ELF-1 (cell line): ENCODE measurements at places on chromosomes 13 and 19.

- no peak for DNase-seq
These were observed 45.5 kb upstream of the DACH1 start for GRCh38 chr13:71912524-71912923.

GRCh38 chr13:28161370-28161769 is 23.0 kb downstream of the PAN3 start:
- peak; percentile 35 for DNase-seq

- no peak for DNase-seq
These were observed 5.9 kb downstream of the CPT1C start for GRCh38 chr19:49696865-49697264.

DNA sequence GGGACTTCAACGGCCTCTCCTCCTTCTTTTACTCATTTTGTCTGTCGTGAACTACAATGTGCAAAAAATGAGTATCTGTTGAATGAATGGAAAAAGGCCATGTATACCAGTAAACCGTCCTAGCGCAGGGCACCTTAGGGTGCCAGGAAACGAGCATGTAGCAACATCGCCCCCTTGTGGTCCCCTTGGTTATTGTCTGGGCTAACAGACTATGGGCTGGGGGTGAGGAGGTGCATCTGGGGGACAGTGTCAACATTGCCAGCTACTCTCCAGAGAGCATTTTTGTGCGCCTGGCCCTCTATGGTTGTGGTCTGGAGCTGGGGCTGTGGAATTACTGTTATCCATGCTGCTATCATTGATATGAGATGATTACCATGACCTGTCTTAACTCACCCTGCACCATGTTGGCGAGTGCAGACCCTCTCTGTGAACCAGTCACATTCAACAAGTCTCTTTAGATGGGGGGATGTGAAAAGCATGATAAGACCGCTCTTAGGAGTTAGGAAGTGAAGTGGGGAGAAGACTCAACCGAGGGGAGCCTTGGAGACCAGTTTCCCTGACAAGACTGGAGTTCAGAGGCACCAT is 22.8 kb upstream of the SIGLEC11 start:
- DNase-seq = peak; percentile 54

- peak; percentile 69 for DNase-seq
These were observed 8.4 kb downstream of the EGLN2 start for GRCh38 chr19:40807147-40808020.

GRCh38 chr19:39160523-39160861 is 34.9 kb downstream of the PAK4 start:
- DNase-seq = no peak

DNA sequence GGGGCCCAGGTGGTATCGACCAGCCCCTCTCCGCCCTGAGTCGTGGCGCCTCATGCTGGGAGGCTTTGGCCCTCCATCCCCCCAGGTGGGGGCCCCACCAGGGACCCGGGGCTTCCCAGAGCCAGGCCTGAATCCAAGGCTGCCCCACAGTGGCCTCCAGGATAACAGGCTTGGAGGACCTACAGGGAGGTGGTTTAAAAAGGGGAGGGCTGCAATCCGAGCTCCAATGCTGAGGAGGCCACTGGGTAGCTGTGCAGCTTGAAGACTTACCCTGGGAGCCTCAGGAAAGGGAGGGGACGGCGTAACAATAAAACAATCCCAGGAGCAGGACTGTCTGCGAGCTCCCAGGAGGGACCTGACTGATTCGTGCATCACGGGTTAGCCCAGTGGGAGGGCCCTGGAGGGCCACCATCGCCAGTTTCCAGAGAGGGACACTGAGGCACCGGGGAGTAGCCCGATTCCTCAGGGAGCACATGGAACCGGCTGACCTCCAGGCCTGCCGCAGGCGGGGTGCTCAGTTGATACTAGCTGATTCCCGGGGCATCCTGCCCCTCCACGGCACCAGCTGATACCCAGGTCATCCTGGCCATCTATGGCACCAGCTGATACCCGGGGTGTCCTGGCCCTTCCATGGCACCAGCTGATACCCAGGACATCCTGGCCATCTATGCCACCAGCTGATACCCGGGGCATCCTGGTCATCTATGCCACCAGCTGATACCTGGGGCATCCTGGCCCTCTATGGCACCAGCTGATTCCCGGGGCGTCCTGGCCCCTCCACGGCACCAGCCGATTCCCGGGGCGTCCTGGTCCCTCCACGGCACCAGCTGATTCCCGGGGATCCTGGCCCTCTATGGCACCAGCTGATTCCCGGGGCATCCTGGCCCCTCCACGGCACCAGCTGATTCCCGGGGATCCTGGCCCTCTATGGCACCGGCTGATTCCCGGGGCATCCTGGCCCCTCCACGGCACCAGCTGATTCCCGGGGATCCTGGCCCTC is 3.7 kb upstream of the C2CD4C start:
- DNase-seq = peak; percentile 73

DNA sequence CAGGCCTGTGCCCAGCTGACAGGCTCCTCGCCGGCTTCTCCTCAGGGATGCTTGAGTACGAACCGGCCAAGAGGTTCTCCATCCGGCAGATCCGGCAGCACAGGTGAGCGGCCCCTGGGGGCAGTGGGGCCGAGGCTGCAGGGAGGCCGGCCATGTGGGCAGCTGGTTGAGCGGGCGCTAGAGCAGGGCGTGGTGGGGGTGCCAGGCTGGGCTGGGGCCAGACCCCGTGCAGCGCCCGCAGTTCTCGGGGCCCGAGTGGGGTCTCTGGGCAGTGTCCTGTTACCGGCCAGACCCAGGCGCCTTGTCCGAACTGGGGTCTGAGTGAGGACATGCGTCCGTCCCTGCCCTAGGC is 15.9 kb downstream of the CBARP start:
- DNase-seq = no peak

DNA sequence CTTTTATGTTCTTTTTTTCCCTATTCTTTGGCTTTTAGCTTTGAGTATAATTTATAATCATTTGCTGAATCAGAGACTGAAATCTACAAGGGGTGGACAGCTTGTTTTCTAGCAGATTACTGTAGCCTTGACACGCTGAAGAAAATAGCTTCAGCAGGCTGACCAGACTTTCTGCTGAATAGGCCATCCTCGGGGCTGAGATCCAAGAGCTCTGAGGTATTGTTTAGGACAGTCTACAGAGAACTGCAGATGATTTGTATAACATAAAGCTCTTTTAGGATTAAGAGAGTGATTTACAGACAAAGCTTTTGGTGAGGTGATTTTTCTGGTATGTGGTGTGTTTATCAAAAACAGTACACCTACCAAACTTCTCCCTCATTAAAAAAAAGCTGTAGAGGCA is 16.8 kb downstream of the POLR1D start:
- DNase-seq = no peak

DNA sequence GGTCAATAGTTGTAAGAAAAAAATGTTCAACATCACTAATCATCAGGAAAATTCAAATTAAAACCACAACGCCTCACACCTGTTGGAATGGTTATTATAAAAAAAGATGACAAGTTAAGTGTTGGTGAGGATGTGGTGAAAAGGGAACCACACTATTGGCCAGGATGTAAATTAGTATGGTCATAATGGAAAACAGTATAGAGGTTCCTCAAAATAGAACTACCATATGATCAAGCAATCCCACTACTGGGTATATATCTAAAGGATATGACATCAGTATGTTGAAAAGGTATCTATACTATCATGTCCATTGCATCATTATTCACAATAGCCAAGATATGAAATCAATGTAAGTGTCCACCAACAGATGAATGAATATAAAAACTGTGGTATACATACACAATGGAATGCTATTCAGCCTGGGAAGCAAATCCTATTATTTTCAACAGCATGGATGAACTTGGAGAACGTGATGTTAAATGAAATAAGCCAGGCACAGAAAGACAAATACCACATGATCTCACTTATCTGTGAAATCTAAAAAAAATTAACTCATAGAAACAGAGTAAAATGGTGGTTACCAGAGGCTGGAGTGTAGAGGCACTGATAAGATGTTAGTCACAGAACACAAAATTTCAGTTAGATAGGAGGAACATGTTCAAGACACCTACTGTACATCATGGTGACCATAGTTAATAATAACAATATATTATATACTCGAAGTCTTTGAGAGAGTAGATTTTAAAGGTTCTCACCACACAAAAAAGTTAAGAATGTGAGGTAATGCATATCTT is 56.6 kb downstream of the TBC1D4 start:
- no peak for DNase-seq

GRCh38 chr19:11693505-11694499 is 44.9 kb downstream of the ZNF823 start:
- peak; percentile 65 for DNase-seq

DNA sequence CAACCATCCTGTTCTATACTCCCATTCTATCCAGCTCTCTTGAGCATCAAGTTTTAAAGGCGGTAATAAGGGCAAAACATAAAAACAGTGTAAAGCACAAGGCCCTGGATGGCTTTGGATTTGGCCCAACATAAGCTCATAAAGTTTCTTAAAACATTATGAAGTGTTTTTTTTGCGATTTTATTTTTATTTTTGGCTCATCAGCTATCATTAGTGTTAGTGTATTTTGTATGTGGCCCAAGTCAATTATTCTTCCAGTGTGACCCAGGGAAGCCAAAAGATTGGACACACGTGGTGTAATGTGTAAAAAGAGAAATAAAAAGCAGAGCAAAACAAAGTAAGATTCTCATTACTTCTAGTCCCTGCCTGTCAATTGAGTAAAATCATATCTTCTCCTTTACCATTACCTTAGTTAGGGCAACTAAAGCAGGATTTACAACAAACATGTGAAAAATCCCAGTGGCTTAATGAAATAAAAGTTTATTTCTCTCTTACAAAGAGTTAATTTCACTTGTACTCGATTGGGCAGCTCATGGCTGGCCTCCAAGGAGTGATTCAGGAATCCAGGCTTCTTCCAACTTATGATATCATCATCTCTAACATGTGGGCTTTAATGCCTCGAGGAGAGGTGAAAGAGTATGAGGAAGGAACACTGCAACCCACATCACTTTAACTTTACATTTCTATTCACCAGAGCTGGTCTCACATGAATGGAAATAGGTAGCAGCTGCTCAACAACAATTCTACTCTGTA is 725.2 kb upstream of the SLITRK1 start:
- DNase-seq = no peak

DNA sequence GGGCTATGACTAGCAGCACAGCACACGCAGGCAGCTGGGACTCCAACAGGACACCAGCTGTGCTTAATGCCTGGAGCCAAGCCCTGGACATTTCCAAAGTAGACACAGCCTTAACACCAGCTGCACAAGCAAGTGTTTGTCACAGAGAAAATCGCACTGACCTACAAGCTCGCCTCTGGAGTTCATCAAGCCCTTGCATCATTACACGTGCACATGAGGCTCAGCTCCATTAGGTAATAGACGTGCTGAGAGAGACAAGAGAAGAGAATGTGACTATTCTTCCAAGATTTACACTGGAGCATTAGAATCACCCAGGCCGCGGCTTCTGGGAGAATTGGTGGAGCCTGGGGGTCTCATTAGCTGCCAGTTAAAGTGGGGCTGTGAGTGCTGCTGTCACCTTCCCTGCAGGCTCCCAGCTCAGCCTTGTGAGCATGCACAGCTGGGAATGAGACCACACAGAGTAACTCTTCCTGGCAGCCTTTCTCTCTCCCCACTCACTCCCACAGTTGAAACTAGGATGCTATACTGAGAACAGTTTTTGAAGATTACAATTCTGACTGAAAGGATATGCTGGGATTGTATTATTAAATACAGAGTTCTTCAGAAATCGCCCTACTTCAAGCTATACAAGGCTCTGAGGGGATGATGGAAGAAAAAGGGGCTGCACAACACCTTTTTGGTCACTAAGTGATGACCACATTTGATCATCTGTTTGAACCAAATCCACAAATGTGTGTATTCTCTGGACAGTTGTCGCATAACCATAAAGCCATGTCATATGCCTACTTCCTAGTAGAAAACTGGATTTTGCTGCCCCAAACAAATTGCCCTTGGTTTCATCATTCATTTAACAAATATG is 10.5 kb downstream of the STOML3 start:
- DNase-seq = peak; percentile 72
